Stimulated activated CD8-positive, alpha-beta memory T cell treated with anti-CD3 and anti-CD28 coated beads, Interleukin-7, amount 100 ng/mL, for 24 hours (primary cell): ENCODE measurements at places on chromosomes 13 and 19.
A peak's percentile ranks its signal among the peaks of the same experiment; 100 is the strongest.

- DNase-seq, result peak; percentile 61
These were observed 459 bp downstream of the MIDN start for GRCh38 chr19:1248786-1249297.

- no peak for DNase-seq
These were observed 42.7 kb upstream of the GAS6 start for GRCh38 chr13:113906571-113906970.

DNA sequence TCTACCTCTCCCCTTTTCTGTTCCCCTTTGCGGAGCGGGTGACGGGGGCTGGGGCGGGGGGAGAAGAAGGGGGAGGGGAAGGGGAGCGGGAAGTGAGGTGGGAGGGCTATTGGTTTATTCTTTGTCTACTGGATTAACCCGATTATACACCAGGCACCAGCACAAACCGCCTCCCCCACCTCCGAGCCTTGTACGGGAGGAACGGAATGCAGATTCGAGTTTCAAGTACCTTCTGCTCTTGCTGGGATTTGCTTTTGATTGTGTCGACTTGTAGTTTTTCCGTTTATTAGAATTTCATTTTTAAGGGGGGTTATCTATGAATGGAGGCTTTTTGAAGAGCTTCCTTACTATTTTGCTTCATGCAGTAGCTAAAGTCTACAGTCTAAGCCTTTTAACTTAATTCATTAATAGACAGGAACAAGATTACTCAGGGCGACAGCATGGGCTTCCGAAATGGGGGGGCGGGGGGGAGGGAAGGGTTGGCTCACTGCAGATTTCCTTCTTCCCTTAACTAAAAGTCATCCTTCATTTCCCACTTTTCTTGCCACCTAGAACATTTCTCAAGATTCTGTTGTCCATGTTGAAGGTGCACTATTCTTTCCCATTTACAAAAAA is 937 bp upstream of the SPRY2 start:
- DNase-seq, result no peak

DNA sequence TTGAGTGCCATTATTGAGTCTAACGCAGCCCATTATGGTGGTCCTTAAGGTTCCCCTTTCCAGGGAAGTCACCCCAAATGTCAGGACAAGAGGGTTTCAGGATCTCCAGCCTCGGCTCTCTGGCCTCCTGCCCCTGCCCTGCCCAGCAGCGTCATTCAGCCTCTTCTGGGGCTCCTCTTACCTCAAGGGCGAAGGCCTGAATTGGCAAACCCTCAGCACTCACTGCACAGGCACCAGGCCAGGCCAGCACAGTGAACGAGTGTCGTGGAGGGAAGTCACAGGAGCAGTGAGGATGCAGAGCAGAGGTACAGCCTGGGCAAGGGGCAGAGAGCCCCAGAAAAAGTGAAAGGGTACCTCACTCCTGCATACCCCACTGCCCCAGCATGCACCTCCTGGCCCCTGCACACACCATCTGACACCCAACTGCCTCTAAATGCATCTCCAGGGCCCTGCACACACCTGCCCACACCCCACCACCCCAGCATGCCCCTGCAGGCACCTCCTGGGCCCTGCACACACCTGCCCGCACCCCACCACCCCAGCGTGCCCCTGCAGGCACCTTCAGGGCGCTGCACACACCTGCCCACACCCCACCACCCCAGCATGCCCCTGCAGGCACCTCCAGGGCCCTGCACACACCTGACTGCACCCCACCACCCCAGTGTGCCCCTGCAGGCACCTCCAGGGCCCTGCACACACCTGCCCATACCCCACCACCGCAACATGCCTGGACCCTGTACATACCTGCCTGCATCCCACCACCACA is 19.8 kb downstream of the SLC25A42 start:
- no peak for DNase-seq

DNA sequence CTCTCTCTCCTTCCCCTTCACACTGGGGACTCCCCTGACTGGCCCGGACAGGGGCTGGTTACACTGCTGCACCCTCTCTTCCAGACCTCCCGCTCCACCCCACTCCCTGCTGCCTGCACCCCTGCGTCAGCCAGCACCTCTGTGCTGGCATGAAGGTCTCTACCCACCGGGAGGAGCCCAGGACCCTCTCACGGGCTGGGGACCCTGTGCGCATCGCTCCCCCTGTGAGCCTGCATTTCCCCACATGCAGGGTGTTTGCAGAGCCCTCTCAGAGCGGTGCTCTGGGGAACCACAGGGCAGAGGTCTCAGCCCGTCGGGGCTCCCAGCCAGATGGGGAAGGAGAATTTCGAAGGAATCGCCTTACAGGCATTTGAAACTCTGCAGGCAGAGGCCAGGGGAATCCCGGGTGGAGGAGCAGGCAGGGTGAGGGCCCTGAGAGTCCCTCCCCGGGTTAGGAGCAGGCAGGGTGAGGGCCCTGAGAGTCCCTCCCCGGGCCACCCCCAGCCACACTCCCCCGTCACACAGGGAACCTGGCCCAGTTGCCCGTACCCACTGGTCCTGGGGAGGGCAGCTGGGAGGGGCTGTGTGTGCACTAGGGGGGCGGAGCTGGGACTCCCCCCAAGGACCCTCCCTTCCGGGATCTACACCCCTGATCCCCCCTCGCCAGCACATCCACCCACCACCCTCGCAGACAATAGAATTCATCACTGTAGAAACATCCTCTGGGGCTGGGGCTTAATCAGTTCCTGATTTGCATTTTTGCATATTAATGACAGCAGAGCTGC is 16.3 kb upstream of the TCF3 start:
- DNase-seq, result no peak

GRCh38 chr19:50959731-50960500 is 7.1 kb upstream of the KLK5 start:
- no peak for DNase-seq

GRCh38 chr13:80168089-80168850 is 172.7 kb downstream of the SPRY2 start:
- no peak for DNase-seq

- DNase-seq, result no peak
These were observed 5.9 kb downstream of the KLF12 start for GRCh38 chr13:74128156-74128767.

GRCh38 chr13:50812242-50812641 is 31.2 kb downstream of the DLEU7 start:
- DNase-seq, result no peak

- no peak for DNase-seq
These were observed 12.4 kb downstream of the MAST3 start for GRCh38 chr19:18109733-18110608.

GRCh38 chr19:511101-511851 is 4.0 kb downstream of the TPGS1 start:
- peak; percentile 52 for DNase-seq

DNA sequence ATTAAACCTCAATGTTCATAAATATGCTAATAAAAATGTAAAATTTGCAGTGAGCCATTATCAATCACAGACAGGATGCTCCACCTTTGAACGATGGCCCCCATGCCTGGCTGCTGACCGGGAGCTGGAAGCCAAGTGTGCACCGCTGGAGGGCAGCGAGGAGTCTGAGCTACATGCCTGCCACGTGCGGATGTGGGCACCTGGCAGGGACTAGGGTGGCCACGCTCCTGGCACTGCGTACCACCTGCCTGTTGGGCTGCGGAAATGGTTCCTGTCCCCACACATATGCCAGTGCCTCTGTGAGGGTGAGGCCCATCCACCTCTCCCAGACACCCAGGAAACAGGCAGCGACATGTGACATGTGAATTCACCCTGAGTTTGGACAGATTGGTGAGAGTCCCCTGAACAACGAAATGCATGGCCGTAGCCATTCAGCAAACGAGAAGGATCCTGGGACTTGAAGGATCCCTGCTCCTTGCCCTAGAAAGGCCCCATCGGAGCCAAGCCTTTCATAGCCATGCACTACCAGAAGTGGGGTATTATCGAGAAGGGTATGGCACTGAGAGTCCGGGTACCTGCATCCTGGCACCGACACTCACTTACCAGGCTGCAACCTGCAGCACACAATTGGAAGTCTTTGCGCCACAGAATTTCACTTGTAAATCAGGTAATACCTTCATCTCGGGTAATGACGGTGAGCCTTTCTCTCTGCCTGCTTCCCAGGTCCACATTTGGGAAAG is 35.8 kb downstream of the TSHZ3 start:
- no peak for DNase-seq

- no peak for DNase-seq
These were observed 30.0 kb upstream of the NCCRP1 start for GRCh38 chr19:39166571-39167391.

DNA sequence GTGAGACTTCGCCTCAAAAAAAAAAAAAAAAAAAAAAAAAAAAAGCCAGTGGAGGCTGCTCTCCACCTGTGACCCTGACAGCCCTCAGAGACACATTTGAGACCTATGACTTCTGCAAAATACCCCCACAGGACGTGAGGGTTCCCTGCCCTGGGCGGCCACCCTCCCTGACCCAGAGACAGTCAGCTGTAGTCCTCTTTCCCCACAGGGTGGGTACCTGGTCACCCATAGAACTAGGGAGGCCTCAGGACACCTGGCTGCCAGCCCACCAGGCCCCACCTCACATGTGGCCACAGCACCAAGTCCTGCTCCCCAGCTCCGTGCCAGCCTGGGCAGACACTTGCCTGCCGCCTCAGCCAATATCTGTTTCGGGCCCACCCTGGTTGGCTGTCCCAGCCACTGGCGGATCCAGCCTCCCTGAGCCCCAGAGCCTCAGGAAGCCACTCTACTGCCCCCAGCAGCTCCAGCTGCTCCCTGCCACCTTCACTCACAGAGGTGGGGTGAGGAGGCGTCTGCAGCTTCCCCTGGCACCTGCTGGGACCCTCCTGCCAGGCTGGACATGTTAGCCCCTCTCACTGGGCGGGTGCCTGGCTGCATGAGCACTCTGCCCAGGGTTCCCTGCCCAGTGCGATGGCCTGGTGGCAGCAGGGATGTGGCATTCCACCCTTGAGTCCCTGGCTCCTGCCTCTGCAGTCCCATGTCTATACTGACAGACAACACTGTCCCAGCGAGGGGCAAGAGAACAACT is 6.9 kb downstream of the MKNK2 start:
- DNase-seq, result no peak

GRCh38 chr13:20441056-20441455 is 84.6 kb downstream of the CRYL1 start:
- DNase-seq, result no peak

- DNase-seq, result no peak
These were observed 671.6 kb downstream of the PCDH9 start for GRCh38 chr13:66558506-66558905.

GRCh38 chr19:31167690-31168089 is 181.5 kb downstream of the TSHZ3 start:
- no peak for DNase-seq
